ENCODE measurements at places on chromosomes 11 and 22. TPM values are rescaled to one million over a fixed set of nuclear protein-coding genes. Genes with fewer than 3 reads are reported as not detected.

PLEKHA7 gene
- total RNA-seq, result 18.4 TPM

MCAM gene
- 124 TPM for total RNA-seq

CNTF gene
- total RNA-seq, result 1.6 TPM

DERL3 gene
- not detected for total RNA-seq

DEUP1 gene
- total RNA-seq, result 0.26 TPM

CRYBB3 gene
- total RNA-seq, result 1.2 TPM

DNA sequence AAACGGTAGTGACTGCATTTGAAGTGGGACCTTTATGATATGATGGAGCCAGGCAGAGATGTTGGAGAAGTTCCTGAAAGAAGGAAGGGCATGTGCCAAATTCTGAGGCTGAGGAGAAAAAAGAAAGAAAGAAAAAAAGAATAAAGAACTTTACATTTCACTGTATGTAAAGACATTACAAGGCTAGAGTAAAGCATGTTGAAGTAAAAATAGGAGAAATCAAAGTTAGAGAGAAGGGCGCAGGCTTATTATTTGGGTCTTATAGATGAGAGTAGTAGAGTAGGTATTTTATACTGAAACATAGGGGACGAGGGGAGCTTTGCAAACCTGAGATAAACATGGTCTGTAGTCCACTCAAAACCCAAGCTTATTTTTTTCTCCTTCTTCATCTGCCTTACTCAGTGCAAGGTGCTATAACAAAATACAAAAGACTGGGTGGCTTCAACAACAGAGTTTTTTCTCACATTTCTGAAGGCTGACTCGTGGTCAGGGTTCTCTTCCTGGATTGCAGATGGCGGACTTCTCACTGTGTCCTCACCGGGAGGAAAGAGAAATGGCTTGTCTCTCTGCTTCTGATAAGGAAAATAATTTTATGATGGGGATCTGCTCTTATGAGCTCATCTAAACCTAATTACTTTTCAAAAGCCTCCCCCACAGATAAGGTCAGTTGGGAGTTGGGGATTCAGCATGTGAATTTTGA is 2.7 kb downstream of the HBG1 start:
- DNase-seq, result no peak

DNA sequence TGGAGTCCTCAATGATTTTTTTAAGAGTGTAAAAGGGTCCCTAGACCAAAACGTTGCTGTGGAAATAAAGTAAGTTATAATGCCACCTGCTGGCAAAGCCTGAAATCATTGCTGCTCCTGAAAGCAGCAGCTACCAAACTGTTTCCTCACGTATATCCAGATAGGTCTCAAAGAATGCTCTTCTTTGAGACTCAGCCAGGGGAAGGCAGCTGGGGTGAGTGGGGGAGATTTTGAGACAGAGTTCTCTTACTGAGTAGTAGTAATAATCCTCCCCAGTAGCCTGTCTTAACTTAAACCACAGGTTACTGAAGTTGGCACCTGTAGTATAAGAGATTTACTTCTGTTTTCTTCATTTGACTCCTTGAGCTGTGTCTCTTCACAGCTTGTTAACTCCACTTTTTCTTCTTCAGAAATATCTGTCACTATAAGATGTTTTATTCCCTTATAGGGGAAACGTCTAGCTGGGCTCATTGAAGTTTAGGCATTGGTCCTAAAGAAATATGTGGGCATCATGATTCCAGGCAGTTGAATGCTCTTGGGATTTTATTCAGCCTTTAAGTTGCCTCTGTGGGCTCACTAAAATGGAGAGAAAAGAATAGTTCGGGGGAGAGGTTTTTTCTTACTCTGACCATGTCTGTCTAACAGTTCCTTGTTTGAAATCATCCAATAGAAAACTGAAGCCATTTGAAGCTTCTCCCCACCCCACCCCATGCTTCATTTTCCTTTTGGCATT is 77.9 kb downstream of the BTBD10 start:
- DNase-seq, result peak; percentile 52

GRCh38 chr22:20089977-20090729 is 10.1 kb downstream of the DGCR8 start:
- DNase-seq, result no peak

DNA sequence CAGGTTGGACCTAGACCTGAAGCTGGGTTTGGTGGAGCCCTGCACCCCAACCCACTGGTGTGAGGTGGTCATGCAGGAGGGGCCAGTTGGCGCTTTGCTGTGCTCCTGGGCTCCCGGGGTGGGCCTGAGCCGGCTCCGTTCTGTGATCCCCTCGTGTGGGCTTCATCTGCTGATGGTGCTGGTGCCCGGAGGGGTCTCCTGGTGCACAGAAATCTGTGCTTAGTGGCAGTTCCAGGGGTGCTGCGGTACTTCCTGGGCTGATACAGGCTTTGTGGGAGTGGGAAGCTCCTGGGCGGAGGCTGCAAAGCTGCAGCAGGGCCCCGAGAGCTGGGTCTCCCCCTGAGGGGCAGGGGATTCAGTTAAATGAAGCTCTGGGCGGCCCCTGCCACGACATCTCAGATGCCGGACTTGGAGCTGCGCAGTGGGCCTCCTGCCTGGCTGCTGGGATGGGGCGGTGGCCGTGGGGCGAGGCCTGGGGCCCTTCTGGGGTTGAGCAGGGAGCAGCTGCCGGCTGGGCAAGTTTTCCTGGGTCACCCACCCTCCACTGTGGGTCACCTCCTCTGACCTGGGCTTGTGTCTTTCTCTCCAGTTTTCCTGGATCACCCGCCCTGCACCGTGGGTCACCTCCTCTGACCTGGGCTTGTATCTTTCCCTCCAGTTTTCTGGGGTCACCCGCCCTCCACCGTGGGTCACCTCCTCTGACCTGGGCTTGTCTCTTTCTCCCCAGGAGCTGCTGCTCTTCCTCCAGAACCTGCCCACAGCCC is 410.5 kb downstream of the TBC1D22A start:
- DNase-seq, result no peak

DNA sequence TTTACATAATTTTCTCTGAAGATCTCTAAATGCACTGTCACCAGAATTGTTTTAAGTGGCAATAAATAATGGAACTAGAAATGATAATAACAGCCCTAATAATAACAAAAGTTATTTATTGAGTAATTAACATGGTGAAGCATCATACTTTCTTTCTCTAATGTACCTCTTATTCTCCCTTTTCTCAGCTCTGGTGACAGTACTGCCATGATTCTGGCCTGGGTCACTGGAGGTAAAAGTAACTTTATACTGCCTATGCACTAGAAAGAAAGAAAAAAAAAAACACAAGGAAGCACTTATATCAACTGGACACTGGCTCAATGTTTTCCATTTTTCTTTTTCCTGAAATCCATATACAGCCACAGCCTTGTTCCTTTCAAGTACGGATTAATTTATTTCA is 43.7 kb downstream of the CADM1 start:
- no peak for DNase-seq

- DNase-seq, result peak; percentile 76
Observed at GRCh38 chr22:49497266-49497665, 330.4 kb downstream of the BRD1 start.

DNA sequence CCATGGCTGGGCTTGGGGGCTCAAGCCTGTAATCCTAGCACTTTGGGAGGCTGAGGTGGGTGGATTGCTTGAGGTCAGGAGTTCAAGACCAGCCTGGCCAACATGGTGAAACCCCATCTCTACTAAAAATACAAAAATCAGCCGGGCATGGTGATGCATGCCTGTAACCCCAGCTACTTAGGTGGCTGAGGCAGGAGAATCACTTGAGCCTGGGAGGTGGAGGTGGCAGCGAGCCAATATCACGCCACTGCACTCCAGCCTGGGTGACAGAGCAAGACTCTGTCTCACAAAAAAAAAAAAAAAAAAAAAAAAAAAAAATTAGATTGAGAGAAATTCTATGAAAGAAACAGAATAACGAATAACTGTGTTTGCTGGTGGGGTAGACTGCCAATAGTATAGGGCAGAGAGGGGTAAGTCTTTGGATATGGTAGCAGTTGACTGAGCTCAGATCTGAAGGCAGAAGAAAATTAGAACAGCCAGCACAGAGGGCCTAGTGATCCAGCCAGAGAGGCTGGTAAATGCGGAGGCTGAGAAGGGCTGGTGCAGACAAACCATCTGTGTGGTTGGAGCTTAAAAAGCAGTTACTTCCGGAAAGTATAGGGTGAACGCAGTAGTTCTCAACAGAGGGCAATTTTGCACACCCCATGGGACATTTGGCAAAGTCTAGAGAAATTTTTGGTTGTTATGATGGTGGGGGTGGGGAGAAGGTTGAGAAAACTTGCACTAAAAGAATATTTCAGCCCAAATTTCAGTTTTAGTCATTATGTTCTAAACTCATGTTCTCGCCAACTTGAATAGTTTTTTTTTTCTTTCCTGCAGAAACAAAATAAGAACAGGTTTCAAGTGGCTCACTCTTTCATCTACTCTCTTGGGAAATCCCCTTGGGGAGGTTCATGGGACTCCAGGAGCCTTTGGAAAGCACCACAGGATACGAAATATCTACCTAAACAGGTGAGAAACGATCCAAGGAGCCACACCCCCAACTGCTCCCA is 1.6 kb upstream of the HORMAD2 start:
- DNase-seq, result no peak

- DNase-seq, result peak; percentile 42
Observed at GRCh38 chr11:82865841-82866240, 34.4 kb downstream of the PRCP start.

DNA sequence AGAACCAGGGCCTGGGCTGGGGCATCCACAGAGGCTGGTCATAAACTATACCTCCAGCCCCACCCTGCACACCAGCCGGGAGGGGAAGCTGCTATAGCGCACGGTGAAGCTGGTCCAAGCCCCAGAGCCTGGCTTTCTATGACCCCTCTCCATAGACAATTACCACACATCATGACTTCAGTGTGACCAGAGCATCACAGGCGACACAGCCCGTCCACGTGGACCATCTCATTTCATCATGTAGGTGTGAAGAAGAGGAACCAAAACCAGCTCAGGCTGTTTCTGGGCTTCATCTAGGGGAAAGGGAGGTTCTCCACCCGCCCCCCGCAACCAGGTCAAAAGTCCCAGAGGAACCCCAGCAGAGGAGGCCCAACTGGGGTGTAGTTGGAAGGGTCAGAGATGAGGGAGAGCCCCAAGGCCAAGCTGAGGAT is 3.0 kb downstream of the CXCR5 start:
- DNase-seq, result no peak

GRCh38 chr11:128715691-128716561 is 22.1 kb downstream of the FLI1 start:
- DNase-seq, result peak; percentile 25

DNA sequence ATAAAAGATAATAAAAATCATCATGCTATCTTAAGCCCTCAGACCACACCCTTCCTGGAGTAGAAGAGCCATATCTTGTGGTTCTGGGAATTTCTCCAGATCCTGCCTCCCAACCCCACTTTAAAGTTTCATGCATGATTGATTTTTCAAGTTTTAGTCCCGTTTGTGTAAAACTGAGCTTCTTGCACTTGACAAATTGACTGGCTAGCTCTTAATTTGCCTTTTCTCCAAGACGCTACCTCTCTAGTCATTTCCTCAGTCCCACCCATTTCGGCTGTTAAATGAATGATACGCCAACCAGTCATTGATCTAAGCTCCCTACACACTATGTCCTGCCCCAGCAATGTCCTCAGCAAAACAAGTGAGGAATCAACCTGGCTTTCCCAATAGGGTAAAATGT is 71.8 kb upstream of the TEAD1 start:
- DNase-seq, result peak; percentile 49

GRCh38 chr11:118206391-118207031 is 18.3 kb downstream of the JAML start:
- DNase-seq, result no peak

DNA sequence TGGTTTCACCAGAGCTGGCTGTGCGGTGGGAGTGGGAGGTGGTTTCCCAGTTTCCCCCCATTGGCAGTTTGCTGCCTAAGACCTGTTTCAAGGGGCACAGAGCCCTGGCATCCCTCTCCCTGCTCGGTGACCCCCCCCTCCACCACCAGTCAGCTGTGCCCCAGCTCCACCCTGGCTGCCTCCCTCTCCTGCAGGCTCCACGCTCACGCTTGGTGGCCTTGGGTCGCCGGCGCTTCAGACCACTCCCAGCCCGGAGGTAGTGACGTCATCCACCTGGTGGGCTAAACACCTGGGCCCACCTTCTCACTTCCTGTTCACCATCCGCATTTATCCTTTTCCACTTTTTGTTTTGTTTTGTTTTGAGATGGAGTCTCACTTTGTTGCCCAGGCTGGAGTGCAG is 7.8 kb downstream of the GAL start:
- no peak for DNase-seq

GRCh38 chr11:69775163-69775755 is at the start of gene FGF4:
FGF4 (minus strand) TSS chr11:69775341; CDS start chr11:69775084, 257 bp downstream.
- no peak for DNase-seq

GRCh38 chr11:128919216-128919615 is 23.5 kb downstream of the TP53AIP1 start:
- no peak for DNase-seq

DNA sequence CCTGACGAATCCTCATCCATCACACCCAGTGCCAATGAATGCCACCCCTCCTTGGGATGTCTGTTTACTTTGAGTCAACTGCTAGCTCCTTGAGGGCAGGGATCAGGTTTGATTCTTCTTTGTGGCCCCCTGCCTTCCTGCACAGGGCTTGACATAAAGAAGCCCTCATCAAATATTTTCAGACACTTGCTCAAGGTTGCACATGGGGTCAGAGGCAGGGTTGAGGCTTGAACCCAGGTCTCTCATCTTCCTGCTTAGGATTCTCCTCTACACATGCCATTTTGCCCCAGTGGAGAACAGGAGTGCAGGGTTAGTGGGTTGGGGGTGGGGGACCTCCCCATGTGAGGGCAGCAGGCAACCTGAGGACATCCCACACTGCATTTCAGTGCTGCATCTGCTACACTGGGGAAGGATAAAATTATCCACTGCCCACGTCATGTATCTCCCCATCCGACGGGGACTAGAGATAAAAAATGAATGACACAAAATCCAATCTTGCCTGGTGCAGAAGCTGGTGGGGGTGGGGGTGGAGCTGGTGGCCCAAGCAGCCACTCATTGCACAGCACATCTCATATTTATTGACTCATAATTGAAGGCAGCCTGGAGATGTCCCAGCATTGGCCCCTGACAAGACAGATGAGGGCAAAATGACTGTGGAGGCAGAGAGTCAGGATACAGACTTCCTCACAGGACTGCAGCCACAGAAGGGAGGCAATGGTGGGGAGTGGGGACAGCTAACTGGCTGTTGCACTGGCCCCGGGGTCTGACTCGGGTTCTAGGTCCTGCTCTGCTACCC is 41.3 kb downstream of the NEU3 start:
- no peak for DNase-seq

GRCh38 chr11:13206086-13206640 is 71.4 kb upstream of the BMAL1 start:
- no peak for DNase-seq

- DNase-seq, result no peak
Observed at GRCh38 chr22:17083255-17083654, 1.5 kb upstream of the IL17RA start.

DNA sequence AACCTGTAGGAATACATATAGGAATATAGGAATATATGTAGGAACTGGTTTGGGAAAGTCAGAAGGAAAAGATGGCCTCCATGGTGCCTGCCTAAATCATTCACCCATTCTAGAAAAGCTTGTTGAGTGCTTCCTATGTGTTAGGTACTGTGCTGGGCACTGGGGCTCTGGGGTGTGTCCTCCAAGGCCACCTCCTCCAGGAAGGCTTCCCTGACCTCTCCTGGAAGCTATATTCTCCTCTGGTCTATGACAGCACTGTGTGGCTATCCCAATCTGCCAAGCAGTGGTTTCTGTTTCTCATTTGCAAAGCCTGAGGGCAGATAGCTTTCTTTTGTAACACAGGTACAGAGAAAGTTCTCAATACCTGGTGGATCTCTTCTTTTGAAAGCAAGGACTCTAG is 30.2 kb downstream of the IRAG1 start:
- DNase-seq, result no peak

Data from PC-3 (cell line).